Mesendoderm (in vitro differentiated cells): ENCODE measurements at places on chromosomes 7 and 10.

GRCh38 chr10:133314911-133315310, 6.2 kb downstream of the ZNF511 start:
- no peak for DNase-seq

DNA sequence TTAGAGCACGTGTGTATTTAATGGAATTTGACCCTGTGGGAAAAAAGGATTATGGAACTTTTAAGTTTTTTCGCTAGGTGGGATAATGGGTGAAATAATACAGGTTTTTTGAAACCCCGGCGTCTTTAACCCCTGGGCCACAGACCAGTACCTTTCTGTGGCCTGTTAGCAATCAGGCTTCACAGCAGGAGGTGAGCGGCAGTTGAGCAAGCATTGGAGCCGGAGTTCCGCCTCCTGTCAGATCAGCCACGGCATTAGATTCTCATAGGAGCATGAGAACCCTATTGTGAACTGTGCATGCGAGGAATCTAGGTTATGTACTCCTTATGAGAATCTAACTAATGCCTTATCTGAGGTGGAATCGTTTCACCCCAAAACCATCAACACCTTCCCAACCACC, 28.6 kb downstream of the WAC start:
- peak; percentile 51 for DNase-seq

GRCh38 chr10:103480521-103480920, 1.5 kb upstream of the CALHM3 start:
- DNase-seq: no peak

GRCh38 chr7:2774935-2775334, 69.2 kb downstream of the GNA12 start:
- DNase-seq: no peak

DNA sequence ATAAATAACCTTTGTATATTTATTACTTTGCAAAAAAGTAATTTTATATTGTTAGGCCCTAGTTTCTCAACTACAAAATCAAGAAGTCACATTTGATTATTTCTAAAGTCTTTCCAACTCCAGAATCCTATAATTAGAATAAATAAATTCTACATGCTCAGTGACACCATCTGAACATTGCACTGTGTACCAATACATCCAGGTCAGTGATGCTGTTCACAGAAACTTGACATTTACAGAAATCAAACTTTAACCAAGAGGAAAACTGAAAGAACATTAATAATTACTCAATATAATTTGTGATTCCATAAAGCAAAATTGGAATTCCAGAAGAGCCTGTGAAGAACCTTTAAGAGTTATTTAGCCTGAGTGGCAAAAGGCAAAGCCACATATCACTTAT, 104.0 kb upstream of the FAM133B start:
- DNase-seq: no peak

GRCh38 chr10:29810816-29811215, 176.0 kb upstream of the SVIL start:
- no peak for DNase-seq

GRCh38 chr7:131335639-131336381, 8.1 kb downstream of the MKLN1 start:
- DNase-seq: no peak

DNA sequence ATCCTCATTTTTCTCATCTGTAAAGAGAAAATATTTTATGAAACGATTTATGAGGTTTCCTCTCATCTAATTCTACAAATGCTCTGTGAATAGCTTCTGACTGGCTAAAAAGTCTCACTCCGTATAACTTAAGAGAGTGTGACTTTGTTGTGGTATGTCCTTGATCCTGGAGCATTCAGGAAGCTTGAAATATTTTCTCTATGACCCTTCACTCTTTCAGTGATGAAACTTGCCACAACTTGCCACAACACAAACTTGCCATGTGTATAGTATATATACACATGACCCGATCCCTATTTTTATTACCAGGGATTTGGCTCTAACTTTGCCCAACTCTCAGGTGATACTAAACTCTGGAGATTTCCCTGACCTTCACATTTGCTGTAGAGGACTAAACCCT, 74.1 kb downstream of the TES start:
- no peak for DNase-seq

GRCh38 chr10:93893646-93894515, at the start of gene SLC35G1:
SLC35G1 (plus strand) TSS chr10:93893978; CDS start chr10:93894034, 56 bp downstream.
- DNase-seq: peak; percentile 81

DNA sequence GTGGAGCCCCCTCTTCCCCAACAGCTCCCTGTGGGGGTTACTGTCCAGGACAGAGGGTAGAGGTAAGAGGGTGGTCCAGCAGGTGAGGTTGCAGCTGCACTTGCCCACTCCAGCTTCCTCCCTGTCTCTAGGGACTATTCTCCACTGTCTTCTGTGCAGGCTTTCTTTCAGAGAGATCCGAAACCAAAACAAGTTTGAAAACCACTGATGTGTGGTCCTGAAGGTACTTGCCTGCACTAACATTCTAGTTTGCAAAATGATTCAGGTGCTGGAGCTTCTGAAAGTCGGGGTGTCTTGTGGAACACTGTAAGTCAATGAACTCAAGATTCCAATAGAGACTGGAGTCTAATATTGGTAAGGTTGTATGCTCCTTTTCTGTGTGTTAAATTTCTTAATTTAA, 63.1 kb downstream of the BLNK start:
- DNase-seq: no peak

GRCh38 chr10:14385596-14386593, 55.2 kb upstream of the FRMD4A start:
- peak; percentile 78 for DNase-seq
